NCI-H1105 (cell line): ENCODE measurements at places on chromosomes 3 and 15.

DNA sequence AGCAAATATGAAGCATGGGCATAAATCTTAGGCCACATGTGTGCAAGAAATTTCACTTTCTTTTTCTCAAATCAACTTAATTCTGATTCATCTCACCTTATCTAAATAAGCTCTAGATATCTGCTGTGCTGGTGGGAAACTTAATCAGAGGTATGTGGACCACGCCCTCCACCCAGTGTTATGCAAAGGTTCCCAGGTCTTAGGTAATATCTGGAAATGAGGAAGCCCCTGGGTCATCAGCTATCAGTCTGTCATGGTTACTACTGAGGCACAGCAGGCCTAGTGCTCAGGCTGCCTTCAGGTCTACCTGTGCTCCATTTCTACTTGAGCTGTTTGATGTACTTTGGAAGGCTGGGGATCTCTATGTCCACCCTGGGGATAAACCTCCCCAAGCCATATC, 134.4 kb upstream of the KCNH8 start:
- no peak for DNase-seq

- no peak for DNase-seq
Observed at GRCh38 chr3:162743091-162743490, 1246.5 kb downstream of the OTOL1 start.

DNA sequence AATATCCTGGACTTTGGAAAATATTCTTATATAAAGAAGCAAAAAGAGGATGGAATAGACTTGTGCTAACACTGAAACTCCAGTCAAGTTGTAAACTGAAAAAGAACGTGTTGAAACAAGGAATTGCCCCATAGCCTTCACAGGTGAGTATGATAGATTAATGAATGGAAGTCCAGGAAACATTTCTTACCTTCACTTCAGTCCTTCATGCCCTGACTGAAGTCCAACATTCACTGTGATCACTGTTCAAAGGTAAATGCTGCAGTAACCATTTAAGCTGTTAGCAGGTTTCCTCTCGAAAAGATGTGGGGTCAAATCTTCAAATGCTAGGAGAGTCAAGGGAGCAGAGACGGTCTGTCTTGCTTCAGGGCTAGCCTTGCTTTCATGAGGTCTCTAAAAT, 46.1 kb downstream of the SLC30A4 start:
- DNase-seq, result no peak

DNA sequence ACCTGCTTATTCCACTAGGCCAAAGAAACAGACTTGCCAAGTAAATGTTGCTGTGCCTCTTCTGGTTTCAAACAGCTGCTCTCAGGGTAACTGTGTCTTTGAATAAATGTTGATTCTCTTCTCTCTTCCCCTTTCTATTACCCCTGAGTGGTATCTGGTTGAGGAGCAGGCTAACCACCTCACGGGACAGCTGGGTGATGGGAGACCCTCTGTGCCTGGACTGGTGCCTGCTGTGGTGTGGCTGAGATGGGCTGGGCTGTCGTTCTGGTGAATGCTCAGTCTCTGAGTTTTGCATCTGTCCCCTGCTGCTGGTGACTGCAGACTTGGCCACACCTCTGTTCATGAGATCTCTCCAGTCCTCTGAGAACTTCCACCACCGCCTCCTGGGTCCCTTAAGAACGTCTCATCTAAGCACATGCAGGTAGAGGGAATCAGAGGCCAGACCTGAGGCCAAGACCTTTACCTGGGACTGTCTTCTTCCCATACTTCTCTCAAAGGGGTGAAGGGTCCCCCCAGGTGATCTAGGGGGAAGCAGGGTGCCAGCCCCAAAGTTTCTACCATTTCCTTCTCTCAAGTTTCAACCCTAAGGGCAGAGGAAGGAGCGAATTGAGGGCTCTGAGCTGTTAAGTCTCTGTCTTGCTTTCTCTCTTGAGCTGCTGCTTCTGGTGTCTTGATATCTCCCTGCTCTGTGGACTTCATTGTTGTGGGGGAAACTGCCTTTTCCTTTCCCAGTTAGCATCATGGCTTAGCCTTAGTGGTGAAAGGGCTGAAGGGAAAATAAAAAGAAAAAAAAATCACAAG, 252.9 kb downstream of the EBLN2 start:
- no peak for DNase-seq

DNA sequence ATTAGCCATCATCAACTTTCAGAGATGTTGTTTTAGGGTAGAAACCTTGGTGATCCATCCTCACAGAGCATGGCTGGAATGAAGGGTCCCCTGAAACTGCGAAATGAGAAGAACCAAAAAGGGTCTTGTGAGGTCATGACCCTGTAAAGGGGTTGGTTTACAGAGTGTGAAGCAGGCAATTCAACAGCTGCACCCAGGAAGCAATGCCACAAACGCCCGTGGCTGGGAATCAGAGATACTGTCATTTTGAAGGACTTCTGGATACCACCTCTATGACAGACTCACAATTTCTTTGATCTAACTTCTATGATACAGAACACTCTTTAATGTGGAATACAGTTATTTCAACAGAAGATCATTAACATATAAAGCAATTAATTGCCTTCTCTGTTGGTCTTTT, 79.1 kb downstream of the GREM1 start:
- no peak for DNase-seq

GRCh38 chr3:146227486-146227885, 23.4 kb downstream of the PLSCR4 start:
- DNase-seq, result no peak

DNA sequence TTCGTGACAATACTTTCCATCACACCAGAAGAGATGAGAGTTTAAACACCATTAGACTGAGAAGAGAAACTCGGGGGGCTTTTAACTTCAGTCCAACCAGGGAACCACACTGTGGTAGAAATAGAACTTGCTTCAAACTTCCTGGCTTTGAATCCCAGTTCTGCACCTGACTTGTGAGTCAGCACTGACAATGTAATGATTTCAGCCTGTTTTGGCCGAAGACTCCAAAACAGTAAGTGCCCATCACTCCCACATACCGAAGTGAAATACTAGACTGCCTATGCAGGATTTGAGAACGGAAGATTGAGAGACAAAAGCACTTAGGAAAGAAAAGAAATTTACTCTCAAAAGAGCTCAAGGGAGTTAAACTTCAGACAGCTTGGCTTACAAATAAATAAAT, 27.0 kb downstream of the C2CD4B start:
- no peak for DNase-seq

DNA sequence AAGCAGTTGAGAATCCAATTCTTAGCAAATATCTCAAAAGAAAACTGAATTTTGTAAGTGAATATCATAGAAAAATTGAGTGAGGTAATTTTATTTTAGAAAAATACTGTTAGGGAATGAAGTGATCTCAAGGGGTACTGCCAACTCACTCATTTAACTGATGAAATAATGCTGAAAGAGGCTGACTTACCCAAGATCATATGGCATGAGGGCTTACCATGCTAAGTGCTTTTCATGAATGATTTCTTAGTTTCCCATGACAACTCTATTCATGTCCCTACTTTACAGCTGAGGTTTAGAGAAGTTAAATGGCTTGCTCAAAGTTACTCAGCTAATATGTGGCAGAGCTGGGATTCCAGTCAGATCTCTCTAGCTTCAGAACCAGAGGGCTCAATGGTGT, 30.6 kb downstream of the CCDC14 start:
- DNase-seq, result no peak

DNA sequence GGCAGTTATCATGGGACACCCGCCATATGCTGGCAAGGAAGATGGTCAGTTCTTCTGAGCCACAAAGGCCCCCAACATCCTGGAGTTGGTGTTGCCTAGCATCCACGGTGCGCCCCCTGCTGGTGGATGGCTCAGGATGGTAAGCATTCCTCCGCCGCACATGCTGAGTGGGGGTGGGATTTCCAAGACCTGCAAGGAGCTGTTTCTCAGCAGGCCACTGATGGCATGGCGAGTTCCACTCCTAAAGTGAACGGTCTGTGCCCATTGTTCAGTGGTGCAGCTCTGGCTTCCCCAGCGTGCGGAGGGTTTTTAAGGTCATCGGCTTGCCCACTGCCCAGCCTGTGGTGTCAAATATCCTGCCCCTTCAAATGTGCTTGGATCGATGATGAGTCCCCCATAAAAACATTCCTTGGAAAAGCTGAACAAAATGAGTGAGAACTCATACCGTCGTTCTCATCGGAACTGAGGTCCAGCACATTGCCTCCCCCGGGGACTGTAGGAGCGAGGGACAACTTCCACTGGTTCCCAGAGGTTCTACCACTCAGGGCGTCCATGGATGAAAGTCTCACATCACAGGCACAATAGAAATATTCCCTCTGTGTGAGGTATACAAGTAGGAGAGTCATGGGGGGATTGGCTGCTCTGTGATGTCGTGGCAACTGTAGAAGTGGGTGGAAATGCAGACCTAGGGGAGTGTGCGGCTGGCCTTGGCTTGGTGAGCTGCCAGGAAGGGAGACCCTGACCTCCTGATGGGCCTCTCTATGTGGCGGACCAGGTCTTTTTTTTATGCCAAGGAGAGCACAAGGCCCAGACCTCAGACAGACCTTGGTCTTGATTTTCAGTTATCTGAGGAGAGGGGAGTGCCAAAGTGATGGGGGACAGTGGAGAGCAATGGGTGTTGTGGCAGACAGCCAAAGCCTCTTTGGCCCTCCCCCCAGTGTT, 102.0 kb downstream of the SNRPN start:
- DNase-seq, result no peak

DNA sequence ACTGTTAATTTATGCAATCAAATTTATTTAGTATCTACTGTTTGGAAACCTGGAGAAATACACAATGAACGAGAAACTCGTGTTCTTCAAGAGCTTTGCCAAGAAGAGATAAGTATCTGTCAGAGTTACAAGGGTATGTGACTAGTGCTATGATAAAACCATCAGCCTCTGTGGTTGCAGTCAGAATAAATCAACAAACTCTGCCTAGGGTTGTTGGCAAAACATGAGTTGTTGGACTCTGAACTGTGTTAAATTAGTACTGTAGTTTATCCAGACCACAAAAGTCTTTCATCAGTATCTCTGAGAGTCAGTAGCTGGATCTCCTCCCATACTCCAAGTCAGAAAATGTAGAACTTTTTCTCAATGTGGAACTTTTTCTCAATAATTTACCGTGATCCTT, 918.4 kb downstream of the NAALADL2 start:
- DNase-seq, result no peak
